GM04503 (cell line): ENCODE measurements at places on chromosomes 16 and 17.

- peak; percentile 98 for DNase-seq
Measured at GRCh38 chr16:72291531-72291981, 119.6 kb upstream of the PMFBP1 start.

GRCh38 chr16:66082424-66082823 lies 284.1 kb upstream of the CDH5 start:
- no peak for DNase-seq

GRCh38 chr16:74268372-74268782 lies 28.2 kb upstream of the PSMD7 start:
- no peak for DNase-seq

DNA sequence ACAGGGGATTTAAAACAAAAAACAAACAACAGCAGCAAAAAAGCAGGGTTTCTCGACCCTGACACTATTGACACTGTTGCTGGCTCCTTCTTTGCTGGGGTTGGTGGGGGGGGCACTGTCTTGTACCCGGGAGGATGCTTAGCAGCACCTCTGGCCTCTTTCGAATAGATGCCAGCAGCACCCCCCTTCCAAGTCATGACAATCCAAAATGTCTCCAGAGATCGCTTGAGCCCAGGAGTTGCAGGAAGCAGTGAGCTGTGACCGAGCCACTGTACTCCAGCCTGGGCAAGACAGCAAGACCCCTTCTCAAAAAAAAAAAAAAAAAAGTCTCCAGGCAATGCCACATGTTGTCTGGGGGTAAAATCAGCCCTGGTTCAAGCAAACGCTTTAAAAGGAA lies 20.3 kb downstream of the SERPINF1 start:
- no peak for DNase-seq
